ENCODE measurements at places on chromosomes 16 and 17.

DNA sequence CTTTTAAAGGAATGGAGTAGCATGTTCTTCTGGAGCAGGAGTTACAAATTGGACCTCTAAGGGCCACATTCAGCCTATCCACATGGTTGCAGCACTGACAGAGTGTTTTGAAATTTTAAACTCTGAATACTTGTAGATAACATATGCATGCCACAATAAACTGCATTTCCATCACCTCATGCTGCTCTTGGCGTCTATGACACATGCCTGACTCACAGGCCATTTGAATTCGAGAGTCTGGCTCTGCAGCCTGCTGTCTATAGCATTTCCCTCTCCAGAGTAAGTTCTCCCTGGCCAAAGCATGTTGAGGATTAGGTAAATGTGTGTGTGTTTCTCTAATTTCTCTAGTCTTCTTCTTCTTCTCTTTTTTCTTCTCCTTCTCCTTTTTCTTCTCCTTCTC, 28.7 kb upstream of the MYOCD start:
- no peak for DNase-seq

DNA sequence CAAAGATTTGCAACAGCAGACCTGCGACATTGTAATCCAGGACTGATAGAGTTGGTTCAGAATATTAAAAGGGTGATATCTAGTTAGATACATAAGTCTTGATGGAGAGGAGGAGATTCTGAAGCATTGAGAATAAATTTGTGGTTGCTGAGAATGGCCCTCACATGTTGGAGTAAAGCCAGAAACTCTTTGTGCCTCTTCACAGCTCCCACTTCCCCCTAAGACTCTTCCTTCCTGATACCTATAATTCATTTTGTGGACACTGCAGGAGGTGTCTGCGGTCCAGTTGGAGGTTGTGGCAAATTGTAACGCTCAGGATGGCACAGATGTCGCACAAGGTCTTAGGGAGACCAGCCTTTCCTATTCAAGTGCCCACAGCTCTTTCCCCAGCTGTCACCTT, 17.5 kb downstream of the WWOX start:
- DNase-seq: no peak

- peak; percentile 42 for DNase-seq
Observed at GRCh38 chr17:45021607-45022287, 29.7 kb downstream of the DCAKD start.

- no peak for DNase-seq
Observed at GRCh38 chr16:24036038-24036543, 200.3 kb downstream of the PRKCB start.

GRCh38 chr17:7576432-7576937, 3.0 kb upstream of the CD68 start:
- DNase-seq: no peak

- no peak for DNase-seq
Observed at GRCh38 chr16:11635679-11636171, 32.5 kb upstream of the SNN start.

- no peak for DNase-seq
Observed at GRCh38 chr17:15651583-15652110, 32.1 kb upstream of the FBXW10B start.

DNA sequence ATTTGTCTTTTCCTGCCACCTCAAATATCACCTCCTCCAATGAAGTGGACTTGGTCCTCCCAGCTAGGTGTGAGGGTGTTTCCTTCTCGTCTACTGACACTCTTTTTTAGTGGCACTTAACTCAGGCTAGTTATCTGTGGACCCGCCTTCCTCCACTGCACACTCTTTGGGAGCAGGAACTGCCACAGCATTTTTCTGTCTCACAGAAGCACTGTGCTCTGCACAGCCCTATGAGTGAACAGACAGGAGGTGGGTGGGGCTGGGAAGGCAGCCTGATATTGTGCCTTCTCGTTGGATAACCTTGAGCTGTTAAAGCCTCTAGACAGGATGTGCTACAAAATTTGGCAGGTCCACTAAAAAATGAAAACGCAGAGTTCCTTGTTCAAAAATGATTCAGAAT, 31.9 kb upstream of the HOXB13 start:
- DNase-seq: no peak

Measured in activated CD4-positive, CD25-positive, alpha-beta regulatory T cell (primary cell).